Activated gamma-delta T cell (primary cell): ENCODE measurements at places on chromosomes 6 and 20.

- no peak for DNase-seq
Measured at GRCh38 chr6:131923356-131923755, 27.8 kb downstream of the CCN2 start.

DNA sequence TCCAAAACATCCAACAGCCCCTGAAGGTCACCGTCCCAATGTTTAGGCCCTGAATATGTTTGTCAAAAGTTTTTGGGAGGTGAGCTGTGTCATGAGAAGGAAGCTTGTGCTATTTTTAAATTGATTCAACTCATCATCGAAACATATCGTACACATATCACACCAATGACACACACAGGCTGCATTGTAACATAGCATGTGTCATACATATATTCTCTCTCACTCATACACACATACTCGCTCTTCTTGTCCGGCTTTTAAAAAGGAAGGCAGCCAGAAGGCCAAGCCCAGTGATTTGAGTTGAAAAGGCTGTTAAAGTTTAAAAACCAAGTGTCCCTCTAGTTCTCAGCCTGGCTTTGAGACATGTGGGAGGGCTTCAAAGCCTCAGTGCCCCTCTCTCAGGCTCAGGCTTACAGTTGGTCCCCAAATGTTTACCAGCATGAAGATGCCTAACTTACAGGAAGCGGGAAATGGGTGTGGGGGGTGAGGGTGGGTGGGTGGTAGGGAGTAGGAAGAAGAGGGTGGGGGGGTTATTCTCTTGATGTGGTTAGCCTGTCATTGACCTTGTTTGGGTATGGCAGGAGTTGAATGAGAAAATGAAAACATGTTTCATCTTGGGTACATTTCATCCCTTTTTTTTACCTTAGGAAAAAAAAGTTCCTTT is 3.3 kb upstream of the PRDM1 start:
- DNase-seq = no peak

- DNase-seq = no peak
Measured at GRCh38 chr6:21278375-21278745, 315.2 kb upstream of the SOX4 start.

GRCh38 chr6:159654483-159655098 is 38.5 kb downstream of the SOD2 start:
- no peak for DNase-seq

DNA sequence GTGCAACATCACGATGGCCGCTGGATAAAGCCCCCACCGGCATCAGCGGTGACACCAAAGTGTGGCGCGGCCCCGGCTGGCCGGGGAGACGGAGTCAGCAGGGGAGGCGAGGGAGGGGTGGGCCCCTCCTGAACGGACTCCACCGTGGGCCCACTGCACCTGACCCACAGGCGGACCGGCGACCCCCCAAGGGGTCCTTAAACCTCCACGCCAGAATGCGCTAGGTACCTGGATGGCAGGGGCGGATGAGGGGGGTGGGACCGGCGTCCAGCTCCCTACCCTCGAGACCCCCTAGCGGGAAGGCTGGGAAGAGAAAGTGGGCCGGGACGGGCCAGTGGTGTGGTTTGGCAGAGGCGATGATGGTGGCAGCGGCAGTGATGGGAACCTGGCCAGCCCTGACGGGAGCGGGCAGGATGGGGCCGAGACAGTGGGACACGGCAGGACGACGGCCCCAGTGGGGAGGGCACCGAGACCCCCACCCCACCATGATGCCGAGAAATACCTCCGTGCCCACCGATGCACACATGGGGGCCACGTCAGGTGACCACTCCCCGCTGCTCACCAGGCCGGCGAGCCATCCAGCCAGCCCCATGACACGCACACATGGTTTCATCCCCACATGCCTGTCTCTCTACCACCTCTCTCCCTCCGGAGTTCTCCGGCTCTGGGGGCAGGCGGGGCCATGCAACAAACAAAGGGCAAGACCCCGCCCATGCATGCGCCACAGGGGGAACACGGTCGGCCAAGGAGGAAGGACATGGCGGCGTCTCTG is 771.9 kb upstream of the DEFB115 start:
- DNase-seq = no peak

- no peak for DNase-seq
Measured at GRCh38 chr6:53080813-53081212, 15.6 kb downstream of the FBXO9 start.

DNA sequence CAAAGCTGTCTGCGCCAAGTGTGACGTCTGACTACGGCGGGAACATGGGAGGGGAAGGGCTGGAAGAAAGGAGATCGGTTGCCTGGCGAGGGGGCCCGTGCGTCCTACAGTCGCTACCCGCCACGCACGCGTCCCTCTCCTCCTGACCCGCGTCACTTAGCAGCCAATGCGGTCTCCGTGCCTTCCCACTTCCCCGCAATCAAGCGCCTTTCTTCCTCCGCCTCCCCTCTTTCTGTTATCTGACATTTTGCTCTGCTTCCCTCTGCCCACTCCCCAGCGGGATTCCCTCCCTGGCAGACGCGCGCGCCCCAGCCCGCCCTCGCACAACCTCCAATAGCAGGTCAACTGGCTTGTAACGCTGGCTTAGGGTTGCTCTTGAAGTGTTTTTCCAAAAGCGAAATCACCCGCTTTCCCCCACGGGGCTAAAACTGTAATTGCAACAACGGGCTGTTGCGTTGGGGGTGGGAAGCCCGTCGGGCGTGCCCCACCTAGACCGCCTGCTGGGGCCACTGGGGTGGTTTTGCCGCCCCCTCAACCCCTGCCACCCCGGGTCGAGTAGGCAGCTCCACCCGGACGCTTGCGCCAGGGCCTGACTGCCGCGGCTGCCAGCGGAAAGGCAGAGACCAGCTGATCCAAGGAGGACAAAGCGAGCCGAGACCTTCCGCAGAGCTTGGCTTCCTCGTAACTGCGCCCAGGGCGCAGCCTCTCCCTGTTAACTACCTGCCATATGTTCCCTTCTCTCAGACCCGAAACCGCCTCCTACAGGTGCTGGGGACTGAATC is 6.2 kb upstream of the SOX4 start:
- DNase-seq = no peak

- DNase-seq = no peak
Measured at GRCh38 chr6:103107985-103108384, 1714.5 kb downstream of the GRIK2 start.

DNA sequence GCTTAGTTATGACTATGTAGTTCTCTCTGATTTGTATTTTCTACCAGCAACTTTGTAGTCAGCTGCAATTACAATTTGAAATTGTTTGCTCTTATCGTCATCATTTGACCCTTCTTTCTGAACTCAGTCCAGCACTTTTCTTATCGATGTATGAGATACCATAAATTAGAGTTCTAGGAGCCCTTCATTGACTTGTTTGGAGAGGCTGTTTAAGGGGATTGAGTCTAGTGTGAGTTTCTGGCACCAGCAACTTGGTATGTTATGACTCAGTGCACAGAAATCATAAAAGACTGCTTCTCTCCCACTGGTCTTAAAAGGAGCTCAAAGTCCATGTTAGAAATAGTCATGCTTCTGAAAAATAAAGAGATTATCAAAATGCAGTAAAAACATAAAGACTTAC is 190.3 kb downstream of the TENT5A start:
- no peak for DNase-seq

DNA sequence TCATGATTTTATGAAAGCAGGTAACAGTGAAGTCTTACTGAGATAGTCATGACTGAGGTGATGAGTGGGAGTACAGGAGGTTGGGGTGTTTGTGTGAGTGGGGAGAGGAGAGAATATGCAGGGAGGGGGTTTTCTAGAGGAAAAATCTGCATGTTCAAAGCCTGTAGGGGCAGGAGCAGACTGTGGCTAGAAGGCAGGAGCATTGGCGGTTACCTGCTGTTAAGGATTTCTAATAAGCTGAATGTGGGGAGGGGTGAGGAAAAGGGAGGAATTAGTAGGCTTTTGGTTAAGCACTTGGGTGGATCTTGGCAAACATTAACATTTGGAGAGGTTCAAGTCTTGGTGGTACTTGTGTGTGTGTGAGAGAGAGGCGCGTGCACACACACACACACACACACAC is 70.8 kb downstream of the EYA4 start:
- DNase-seq = no peak

DNA sequence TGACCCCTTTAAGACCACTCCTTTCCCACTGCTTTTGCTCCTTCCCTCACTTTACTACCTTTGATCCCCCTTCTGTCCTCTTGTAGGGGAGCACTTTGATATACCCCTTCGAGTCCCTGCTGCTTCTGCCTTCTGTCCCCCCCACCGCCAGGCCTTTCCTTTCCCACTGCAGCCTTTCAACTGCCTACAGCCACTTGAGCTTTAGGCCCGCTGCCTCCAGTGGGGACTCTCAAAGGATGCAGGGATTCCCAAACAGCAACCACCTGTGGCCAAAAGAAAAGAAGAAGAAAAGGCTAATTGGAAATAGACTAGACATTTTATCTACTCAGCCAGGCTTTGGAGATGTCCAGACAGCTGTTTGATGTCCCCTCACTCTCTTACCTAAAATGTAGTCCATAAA is 77.0 kb upstream of the DTNBP1 start:
- no peak for DNase-seq

DNA sequence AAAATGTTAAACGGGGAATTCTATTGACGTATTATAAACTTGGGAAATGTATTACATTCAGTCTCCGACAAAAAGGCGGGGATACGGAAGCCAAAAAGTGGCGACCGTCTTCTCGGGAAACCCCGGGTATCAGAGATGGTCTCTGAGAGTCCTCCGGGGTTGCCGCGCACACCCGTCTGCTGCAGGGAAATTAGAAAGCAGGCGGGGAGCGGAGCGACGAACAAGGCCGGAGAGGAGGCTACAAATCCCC is 1.5 kb downstream of the SALL4 start:
- no peak for DNase-seq

GRCh38 chr6:157959451-157960227 is 22.0 kb upstream of the SYNJ2 start:
- DNase-seq = no peak

GRCh38 chr20:57620274-57620990 is at the start of gene ZBP1:
TSS of gene ZBP1 (minus strand) at chr20:57620426. CDS start at chr20:57620295, 131 bp downstream.
- DNase-seq = no peak

- no peak for DNase-seq
Measured at GRCh38 chr20:59295531-59295930, 4.9 kb upstream of the EDN3 start.

GRCh38 chr6:36598739-36599318 is 4.7 kb downstream of the SRSF3 start:
- no peak for DNase-seq

- no peak for DNase-seq
Measured at GRCh38 chr6:132287101-132287500, 114.2 kb downstream of the MOXD1 start.
